ENCODE measurements at places on chromosomes 7 and 10.

DNA sequence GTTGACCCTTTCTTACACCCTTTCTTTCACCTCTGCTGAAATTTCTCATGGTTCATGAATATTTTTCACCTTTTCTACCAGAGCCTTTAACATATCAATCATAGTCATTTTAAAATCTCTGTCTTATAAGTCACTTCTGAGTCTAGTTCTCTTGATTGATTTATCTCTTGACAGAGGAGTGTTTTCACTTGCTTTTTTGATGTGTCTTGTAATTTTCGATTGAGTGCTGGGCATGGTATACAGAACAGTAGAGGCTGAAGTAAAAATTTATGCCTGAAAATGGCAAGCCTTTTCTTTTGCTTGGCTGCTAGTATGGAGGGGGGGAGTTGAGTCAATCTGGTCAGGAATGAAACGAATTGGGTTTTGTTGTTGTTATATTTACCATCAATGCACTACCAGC is 41.2 kb upstream of the NPTX2 start:
- no peak for DNase-seq

DNA sequence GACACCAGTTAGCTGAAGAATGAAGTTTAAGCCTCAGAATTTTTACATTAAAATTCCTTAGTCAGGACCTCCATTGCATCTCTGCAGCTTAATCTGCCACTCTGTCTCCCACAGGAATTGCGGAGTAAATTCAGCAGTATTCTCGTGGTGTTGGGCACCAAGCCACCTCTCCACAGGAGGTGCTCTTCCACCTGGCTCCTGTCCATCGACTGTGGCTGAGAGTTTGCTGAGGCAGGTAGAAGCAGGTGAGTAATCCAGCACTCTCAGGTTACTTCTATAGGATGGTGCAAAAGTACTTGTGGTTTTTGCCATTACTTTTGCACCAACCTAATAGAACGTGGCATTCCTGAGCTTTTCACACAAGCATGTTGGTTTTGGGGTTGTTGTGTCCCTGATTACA is 134.1 kb downstream of the GFRA1 start:
- peak; percentile 5 for DNase-seq

- DNase-seq = no peak
Measured at GRCh38 chr10:97408496-97408992, 7.4 kb upstream of the RRP12 start.

DNA sequence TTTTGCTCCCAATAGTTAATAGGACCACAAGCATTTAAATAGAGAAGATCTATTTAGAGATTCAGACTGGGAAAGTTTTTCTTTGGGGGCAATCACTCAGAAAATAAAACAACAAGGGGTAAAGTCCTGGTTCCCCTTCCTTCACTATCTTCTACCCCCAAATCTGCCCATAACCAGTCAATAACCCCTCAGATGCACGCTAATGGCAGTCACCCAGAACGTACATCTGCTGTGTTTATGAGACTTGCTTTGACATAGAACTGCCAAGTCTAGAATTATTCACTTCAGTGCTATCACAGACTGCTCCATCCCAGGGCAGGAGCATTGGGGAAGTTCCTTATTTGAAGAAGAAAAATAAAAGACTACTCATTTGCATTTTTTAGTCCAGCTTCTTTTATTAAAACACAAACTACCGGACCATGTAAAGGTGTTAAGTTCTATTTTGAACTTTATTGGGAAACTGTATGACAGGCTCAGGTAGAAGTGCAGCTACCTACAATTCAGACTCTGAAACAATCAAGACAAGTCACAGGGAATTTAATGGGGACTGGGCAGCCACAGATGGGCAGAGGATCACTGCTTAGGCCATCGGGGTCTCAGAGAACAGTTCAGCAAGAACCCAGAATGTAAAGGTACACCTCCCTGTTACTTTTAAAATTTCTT is 38.4 kb downstream of the ANK3 start:
- DNase-seq = no peak

- DNase-seq = no peak
Measured at GRCh38 chr7:91883676-91884362, 3.3 kb upstream of the MTERF1 start.

DNA sequence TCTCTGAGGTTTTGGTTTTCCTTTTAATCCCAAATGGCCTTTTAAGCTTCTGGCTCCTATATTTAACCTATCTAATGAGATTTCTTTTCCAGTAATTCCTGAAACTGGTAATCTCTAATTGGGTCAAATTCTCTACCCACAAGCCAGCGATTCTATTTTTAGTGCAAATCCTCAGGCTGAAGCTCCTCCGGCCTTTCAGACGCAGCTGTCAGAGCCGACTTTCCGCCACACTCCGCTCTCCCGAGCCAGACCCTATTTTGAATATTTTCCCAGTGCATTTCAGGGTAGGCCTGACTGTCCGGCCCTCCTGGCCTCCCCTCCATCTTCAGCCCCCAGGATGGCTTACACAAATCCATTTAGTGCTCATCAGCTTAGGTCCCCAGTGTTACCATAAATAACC is 9.7 kb upstream of the ADCY1 start:
- no peak for DNase-seq

Measured in SW480 (cell line).